ENCODE measurements at places on chromosomes 7 and 10.

DNA sequence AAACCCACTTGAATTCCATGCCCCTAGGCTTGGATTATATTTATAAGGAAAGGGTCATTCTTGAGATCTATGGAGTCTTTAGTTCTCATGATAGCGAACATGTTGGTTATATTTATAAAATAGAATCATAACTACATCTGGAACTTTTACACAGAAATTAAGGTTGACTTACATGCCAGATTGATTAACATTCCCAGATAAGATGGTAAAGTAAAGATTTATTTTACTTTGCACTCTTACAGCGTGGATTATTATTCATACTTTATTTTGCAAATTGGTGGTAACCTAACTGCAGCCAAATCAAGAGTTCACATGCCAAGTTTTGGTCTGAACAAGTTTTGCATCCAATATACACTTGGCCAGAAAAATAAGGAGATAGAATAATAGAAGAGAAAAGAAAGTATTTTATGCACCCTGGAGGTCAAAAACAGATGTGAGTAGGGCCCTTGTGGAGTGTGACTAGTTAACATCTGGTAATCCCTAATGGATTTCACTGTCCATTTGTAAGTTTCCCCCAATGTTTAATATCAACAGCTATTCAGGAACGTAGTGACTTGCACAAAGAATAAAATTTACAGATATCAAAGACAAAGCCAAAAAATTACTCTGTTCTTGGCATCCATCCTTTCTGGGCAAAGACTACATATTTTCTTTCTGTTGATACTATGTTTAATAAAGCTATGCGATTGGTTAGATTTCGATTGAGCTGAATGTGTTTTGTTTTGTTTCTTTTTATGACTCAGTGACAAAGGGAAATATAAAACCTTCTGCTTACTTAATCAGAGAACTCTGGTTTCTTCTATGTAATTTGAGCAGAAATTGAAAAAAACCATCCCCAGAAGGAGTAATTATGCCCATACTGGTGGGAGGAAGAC is 10.1 kb upstream of the TMEM26 start:
- no peak for DNase-seq

- no peak for DNase-seq
These were observed 3.8 kb downstream of the SRRT start for GRCh38 chr7:100878685-100879084.

DNA sequence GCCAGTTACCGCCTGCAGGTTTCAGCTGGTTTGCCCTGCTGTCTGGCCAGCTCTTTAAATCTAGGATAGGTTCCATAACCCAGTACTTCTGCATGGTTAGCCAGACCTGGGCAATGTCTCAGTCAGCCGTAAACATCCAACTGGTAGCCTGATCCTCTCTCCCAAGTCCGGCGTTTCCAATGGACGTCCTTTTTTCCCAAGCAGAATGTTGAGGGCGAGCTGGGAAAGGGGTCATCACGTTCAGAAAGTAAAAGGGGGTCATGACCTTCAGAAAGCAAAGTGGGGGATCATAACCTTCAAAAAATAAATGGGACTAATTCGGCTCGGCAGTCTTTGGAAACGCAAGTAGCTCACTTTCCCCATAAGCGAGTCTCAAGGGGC is 430 bp downstream of the PON3 start:
- DNase-seq: no peak

DNA sequence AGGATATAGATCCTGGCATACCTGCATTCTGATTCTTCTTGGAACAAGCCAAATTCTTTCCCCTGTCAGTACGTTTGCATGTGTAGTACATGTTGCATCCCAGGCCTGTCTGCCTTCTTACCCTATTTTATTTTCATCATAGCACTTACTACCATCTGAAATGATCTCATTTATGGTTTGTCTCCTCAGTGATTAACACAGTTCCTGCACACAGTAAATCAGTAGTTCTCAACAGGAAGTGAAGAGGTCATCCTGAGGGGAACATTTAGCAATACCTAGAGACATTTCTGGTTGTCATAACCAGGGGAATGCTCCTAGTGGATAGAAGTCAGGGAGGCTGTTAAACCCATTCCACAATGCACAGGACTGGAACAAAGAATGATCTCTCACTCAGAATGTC is 38.2 kb upstream of the SLC26A4 start:
- peak; percentile 51 for DNase-seq

- DNase-seq: no peak
These were observed 240.0 kb upstream of the AUTS2 start for GRCh38 chr7:69358163-69358821.
